Ascending aorta (tissue), 2 donors: ENCODE measurements at places on chromosomes 1 and 21. TPM values are rescaled to one million over a fixed set of nuclear protein-coding genes. Genes with fewer than 3 reads are reported as not detected.

DNA sequence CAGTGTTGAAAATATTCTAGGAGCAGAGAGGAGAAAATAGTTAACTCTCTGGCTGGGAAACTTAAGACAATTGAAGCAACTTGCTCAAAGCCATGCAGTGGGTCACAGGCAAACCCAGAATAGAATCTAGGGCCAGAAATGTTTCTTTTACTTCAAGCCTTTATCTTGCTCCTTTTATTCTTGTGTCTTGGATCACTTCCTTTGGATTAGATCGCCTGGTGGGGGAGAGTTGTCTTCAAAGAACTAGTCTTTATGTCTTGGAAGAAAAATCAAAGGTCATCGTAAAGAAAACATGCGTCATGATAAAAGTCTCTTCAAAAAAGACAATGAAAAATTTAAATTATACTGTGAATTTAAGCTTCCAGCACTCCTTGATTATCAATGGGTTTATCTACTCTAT is 493.6 kb upstream of the USP24 start:
- DNase-seq: no peak
- H3K4me1 ChIP-seq: no peaks in the 10 kb centered on the region
- no peak overlapping the region for H3K4me3 ChIP-seq
- no peaks in the 10 kb centered on the region for H3K36me3 ChIP-seq
- no peaks in the 10 kb centered on the region for H3K27me3 ChIP-seq

- no peak overlapping the region for H3K4me3 ChIP-seq
- no peak overlapping the region for H3K27ac ChIP-seq
- H3K27me3 ChIP-seq: no peaks in the 10 kb centered on the region
- no peaks in the 10 kb centered on the region for H3K36me3 ChIP-seq
- no peak for DNase-seq
These were observed 19.0 kb upstream of the CD2 start for GRCh38 chr1:116735246-116735645.

GRCh38 chr1:103387898-103388297 is 137.6 kb upstream of the RNPC3 start:
- H3K4me3 ChIP-seq: no peak overlapping the region
- no peak for DNase-seq

- peaks cover 16% of the 10 kb centered on the region for H3K36me3 ChIP-seq
- no peaks in the 10 kb centered on the region for H3K4me1 ChIP-seq
- H3K4me3 ChIP-seq: no peak overlapping the region
- H3K27ac ChIP-seq: no peak overlapping the region
- H3K27me3 ChIP-seq: no peaks in the 10 kb centered on the region
- no peak for DNase-seq
These were observed 83.4 kb downstream of the SMYD2 start for GRCh38 chr1:214364386-214364785.

DNA sequence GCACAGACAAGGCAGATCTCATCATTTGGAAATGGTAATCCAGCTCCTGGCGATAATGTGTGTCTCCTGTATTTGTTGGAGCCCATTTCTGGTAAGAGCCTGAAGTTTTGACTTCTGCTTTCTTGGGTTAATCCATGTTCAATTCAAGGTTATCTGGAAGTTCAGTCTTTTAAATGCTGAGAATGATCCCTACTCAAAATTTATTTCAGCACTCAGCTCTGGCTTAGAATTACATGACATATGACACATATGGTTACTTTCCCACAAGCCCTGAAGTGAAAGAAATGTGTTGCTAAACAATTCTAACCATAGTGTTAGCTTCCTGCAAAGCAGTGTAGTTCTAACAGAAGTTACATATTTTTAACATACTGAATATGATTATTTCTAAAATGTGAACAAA is 2.7 kb downstream of the PTGFR start:
- H3K4me1 ChIP-seq: no peaks in the 10 kb centered on the region
- no peak overlapping the region for H3K4me3 ChIP-seq
- no peak for DNase-seq
- H3K36me3 ChIP-seq: no peaks in the 10 kb centered on the region
- H3K27ac ChIP-seq: no peak overlapping the region

GRCh38 chr1:236200925-236201324 is 58.6 kb downstream of the GPR137B start:
- H3K36me3 ChIP-seq: peaks cover 11% of the 10 kb centered on the region
- no peak overlapping the region for H3K4me3 ChIP-seq
- no peak for DNase-seq
- H3K27ac ChIP-seq: no peak overlapping the region

GRCh38 chr1:29977550-29977949 is 741.2 kb downstream of the PTPRU start:
- no peaks in the 10 kb centered on the region for H3K27me3 ChIP-seq
- no peak overlapping the region for H3K27ac ChIP-seq
- H3K4me3 ChIP-seq: no peak overlapping the region
- no peak for DNase-seq
- H3K4me1 ChIP-seq: no peaks in the 10 kb centered on the region

- H3K27ac ChIP-seq: no peak overlapping the region
- no peaks in the 10 kb centered on the region for H3K36me3 ChIP-seq
- no peak for DNase-seq
These were observed 15.1 kb downstream of the NRDC start for GRCh38 chr1:51863384-51863783.

DNA sequence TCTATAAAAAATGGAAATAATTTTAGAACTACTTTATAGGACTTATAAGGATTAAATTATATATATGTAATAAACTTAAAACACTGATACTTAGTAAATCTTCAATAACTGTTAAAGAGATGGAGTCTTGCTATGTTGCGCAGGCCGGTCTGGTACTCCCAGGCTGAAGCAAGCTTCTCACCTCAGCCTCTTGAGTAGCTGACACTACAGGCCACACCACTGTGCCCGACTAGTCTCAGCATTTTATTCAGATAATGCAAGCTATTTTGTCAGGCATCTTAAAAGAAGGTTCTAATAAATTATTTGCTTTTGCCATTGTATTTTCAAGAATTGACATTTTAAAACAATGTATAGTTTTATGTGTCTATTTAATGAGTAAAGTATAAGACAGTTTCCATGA is 20.8 kb downstream of the CNST start:
- no peak for DNase-seq
- no peaks in the 10 kb centered on the region for H3K27me3 ChIP-seq
- H3K4me1 ChIP-seq: peaks cover 15% of the 10 kb centered on the region
- peaks cover 5% of the 10 kb centered on the region for H3K36me3 ChIP-seq
- no peak overlapping the region for H3K4me3 ChIP-seq
- H3K27ac ChIP-seq: peak overlapping the region; percentile 79

- no peak for DNase-seq
- H3K27me3 ChIP-seq: no peaks in the 10 kb centered on the region
- H3K4me1 ChIP-seq: no peaks in the 10 kb centered on the region
These were observed 183.8 kb downstream of the LHX8 start for GRCh38 chr1:75317976-75318375.

DNA sequence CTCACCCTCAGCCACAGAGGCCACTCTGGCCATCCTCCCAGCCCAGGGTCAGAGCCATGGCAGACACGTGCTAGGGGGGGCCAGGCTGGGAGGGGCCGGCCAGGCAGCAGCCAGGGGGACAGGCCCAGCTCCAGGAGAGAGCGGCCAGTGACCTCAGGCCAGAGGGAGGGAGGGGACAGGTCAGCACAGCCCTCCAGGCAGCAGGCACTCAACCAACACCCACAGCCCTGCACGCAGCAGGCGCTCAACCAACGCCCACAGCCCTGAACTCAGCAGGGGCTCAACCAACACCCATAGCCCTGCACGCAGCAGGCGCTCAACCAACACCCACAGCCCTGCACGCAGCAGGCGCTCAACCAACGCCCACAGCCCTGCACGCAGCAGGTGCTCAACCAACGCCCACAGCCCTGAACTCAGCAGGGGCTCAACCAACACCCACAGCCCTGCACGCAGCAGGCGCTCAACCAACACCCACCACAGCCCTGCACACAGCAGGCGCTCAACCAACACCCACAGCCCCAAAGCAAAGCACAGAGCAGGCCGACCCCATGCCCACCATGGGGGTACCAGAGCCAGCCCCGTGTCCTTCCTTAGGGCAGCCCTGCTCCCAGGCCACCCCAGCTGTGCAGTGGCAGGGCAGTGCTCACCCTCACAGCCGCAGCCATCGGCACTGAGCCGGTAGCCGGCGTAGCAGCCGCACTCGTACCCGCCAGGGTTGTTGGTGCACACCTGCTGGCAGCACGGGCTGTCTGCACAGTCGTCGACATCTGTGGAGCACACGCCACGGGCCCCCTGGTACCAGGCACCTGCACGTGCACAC is 55.9 kb downstream of the ARHGEF16 start:
- H3K4me1 ChIP-seq: peaks cover 1% of the 10 kb centered on the region
- peaks cover 60% of the 10 kb centered on the region for H3K36me3 ChIP-seq
- no peak overlapping the region for H3K27ac ChIP-seq
- no peaks in the 10 kb centered on the region for H3K27me3 ChIP-seq

GRCh38 chr1:220013497-220013896 is 32.8 kb downstream of the EPRS1 start:
- DNase-seq: no peak
- H3K4me3 ChIP-seq: no peak overlapping the region
- H3K36me3 ChIP-seq: peaks cover 14% of the 10 kb centered on the region
- H3K27ac ChIP-seq: peak overlapping the region; percentile 23

GRCh38 chr1:44219301-44219626 is 6.0 kb downstream of the DMAP1 start:
- no peak overlapping the region for H3K27ac ChIP-seq
- H3K27me3 ChIP-seq: no peaks in the 10 kb centered on the region
- H3K4me3 ChIP-seq: no peak overlapping the region
- no peak for DNase-seq

DNA sequence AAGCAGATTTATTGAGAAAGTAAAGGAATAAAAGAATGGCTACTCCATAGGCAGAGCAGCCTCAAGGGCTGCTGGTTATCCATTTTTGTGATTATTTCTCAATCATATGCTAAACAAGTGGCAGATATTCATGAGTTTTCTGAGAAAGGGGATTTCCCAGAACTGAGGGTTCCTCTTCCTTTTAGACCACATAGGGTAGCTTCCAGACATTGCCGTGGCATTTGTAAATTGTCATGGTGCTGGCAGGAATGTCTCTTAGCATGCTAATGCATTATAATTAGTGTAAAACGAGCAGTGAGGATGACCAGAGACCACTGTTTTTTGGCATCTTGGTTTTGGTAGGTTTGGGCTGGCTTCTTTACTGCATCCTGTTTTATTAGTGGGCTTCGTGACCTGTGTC is 16.8 kb upstream of the FMN2 start:
- no peaks in the 10 kb centered on the region for H3K27me3 ChIP-seq
- no peak overlapping the region for H3K4me3 ChIP-seq
- no peaks in the 10 kb centered on the region for H3K36me3 ChIP-seq
- DNase-seq: no peak
- H3K4me1 ChIP-seq: no peaks in the 10 kb centered on the region

DNA sequence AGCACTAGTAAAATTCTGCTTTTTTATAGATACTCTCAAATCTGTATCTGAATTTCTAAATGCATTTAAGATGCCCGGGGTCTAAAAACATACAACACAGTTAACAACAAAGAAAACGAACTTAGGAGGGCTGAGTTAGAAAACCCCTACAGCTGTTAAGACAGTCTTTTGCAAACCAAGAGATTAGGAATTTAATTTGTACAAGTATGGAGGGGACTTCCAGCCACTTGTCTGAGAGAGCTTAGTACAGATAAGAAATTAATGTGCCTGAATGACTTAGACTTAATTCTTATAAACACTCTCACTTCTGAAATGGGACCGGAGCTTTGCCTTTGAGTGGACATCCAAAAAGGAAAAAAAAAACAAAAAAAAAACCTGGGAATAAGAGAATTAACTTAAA is 61.6 kb downstream of the SMYD3 start:
- H3K4me3 ChIP-seq: no peak overlapping the region
- H3K27me3 ChIP-seq: no peaks in the 10 kb centered on the region
- H3K36me3 ChIP-seq: no peaks in the 10 kb centered on the region
- H3K27ac ChIP-seq: no peak overlapping the region
- H3K4me1 ChIP-seq: no peaks in the 10 kb centered on the region

DNA sequence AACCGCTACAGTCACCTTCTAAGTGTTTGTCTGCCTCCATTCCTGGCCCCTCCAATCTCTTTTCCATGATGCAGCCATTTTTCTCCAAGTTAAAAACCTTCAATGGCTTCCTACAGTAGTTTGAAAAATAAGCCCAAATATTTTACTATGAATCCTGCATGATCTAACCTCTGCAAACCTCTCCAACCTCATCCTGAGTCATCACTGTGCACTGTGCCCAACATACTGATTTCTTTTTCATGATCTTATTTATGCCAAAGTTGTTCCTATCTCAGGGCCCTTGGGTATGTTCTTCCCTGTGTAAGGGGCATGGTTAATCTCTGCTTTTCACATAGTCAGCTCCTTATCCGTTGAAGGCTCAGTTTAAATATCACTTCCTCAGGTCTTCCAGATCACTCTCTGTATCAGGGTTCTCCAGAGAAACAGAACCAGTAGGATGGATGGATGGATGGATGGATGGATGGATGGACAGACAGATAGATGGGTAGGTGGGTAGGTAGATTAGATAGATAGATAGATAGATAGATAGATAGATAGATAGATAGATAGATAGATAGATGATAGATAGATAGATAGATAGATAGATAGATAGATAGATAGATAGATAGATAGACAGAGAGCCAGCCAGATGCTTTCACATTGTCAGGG is 18.1 kb upstream of the PTPN14 start:
- no peaks in the 10 kb centered on the region for H3K36me3 ChIP-seq
- H3K27me3 ChIP-seq: no peaks in the 10 kb centered on the region
- peaks cover 2% of the 10 kb centered on the region for H3K4me1 ChIP-seq
- H3K27ac ChIP-seq: no peak overlapping the region
- H3K4me3 ChIP-seq: no peak overlapping the region
- no peak for DNase-seq

GRCh38 chr21:35987475-35987874 is 72.9 kb downstream of the SETD4 start:
- H3K4me3 ChIP-seq: no peak overlapping the region
- no peak overlapping the region for H3K27ac ChIP-seq
- no peaks in the 10 kb centered on the region for H3K4me1 ChIP-seq
- no peaks in the 10 kb centered on the region for H3K36me3 ChIP-seq
- DNase-seq: no peak
- no peaks in the 10 kb centered on the region for H3K27me3 ChIP-seq

GRCh38 chr1:1917995-1918900 is 831 bp downstream of the TMEM52 start:
- H3K36me3 ChIP-seq: no peaks in the 10 kb centered on the region
- peak overlapping the region; percentile 71 for H3K4me3 ChIP-seq
- no peak for DNase-seq
- H3K27ac ChIP-seq: no peak overlapping the region

GRCh38 chr1:101025657-101026429 is at the start of gene DPH5:
Gene DPH5, minus strand, starts transcription at chr1:101025784. Its CDS starts 341 bp downstream, at chr1:101025443.
- peak; percentile 45 for DNase-seq
- H3K27ac ChIP-seq: peak within 1 kb of the TSS; percentile 80
- H3K4me3 ChIP-seq: peak within 1 kb of the TSS; percentile 76
- H3K4me1 ChIP-seq: peaks cover 11% of the 10 kb centered on the region

Gene KCNN3
- 24.6 TPM for total RNA-seq

Gene ZNF436
- total RNA-seq: 3.1 TPM

Gene VASH2
- 0.11 TPM for total RNA-seq

Gene OR2L3
- not detected for total RNA-seq

Gene LGR6
- 26.0 TPM for total RNA-seq
